ENCODE measurements at places on chromosomes 7 and 10. TPM values are rescaled to one million over a fixed set of nuclear protein-coding genes. Genes with fewer than 3 reads are reported as not detected.

The FAM237B gene
- polyA plus RNA-seq: 0.17 TPM

DNA sequence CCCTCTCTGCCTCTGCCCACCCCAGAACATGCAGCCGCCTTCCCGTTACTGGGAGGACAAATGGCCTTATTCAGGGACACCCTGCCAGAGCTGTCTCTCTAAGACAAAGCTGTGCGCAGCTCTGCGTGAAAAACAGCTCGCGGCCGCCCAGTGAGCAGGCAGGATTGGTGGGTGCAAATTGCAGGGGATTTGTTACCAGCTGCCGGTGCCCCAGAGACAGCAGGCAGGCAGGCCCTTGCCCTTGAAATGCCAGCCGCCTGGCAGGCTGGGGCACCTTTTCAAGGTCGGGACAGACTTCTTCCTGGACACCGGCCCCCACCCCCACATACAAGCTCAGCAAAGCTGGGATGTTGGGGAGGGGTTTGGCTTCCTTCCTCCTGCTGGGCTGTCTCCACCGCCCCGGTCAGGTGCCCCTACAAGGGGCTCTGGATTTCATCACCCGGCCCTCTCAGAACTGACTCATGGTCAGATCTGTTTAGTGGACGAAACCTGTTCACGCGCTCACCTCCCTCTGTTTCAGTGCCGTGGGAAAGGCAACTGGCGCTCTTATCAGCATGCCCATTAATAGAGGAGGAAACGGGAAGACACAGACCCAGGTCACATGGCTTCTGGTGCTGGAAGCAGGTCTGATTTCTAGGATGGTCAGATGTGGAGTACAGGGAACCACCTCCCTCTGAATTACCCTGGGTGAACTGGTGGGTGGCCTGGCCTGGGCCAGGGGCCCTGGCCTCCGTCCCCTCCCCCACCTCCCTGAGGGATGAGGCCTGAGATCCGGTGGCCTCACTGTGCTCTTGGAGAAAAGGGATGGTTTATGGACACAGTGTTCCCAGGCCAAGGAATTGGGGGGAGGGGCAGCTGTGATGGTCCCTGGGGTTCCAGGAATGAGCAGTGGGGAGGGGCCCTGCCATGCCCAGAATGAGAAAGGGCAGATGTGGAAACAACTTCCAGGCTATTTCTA is 123.9 kb upstream of the PPIF start:
- peaks cover 44% of the 10 kb centered on the region for H3K4me1 ChIP-seq
- peak overlapping the region; percentile 4 for H3K27ac ChIP-seq
- H3K4me3 ChIP-seq: no peak overlapping the region
- peak; percentile 67 for DNase-seq
- no peaks in the 10 kb centered on the region for H3K27me3 ChIP-seq
- H3K36me3 ChIP-seq: no peaks in the 10 kb centered on the region

DNA sequence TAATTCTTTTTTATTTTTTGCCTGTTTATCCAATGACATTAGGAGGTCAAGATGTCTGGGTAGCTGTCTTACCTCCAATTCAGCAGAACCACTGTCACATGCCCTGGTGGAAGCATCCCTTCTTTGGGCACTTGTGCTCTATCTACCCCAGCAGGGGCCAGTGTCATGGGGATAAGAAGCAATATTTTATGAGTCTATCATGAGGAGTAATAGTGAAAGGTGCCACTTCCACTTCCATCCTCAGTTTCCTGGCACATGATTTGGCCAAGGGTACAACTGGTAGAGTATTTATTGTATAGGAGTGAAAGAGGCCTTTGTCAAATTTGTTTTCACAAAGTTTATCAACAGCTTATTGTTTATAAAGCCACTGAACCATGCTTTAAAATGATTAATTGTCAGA is 112.5 kb downstream of the CCDC71L start:
- H3K36me3 ChIP-seq: no peaks in the 10 kb centered on the region
- no peaks in the 10 kb centered on the region for H3K27me3 ChIP-seq
- no peaks in the 10 kb centered on the region for H3K4me1 ChIP-seq

The MLXIPL gene
- 34.2 TPM for polyA plus RNA-seq

The CDNF gene
- polyA plus RNA-seq: 46.7 TPM

DNA sequence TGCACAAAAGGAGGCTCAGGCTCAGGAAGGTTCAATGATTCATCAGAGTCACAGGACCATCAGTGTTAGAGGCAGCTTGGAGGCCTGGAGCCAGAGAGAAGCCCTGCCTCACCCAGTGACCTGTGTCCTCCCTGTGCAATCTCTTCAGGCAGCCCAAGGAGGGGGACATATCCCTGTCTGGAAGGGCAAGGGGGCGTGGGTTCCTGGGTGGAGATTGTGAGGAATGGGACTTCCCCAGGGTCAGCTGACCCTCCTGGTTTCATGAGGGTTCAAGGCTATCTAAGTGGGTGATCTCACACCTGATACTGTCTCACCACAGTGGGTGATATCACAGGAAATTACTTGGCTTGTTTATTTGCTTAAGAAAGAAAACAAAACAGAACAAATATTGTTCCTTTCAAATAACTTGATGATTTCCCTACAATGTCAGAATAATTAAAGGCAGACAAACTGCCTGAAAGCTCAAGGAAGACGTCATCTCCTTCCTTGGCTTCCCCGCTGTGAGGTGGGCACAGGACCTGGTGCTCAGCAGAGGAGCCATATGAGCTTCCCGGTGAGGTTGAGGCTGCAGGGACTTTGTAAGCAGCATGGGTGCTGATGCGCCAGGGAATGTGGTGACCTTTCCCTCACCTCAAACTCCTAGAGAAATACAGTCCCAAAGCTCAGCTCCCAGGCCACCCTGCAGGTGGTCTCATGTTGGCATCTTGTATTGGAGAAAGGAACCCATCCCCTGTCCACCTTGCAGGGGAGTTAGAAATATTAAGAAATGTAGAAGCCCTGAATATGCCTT is 763.2 kb downstream of the GRID1 start:
- no peaks in the 10 kb centered on the region for H3K4me1 ChIP-seq
- no peak overlapping the region for H3K27ac ChIP-seq
- H3K27me3 ChIP-seq: no peaks in the 10 kb centered on the region
- H3K4me3 ChIP-seq: no peak overlapping the region
- no peak for DNase-seq

GRCh38 chr7:676972-677385 is 49.5 kb upstream of the DNAAF5 start:
- no peaks in the 10 kb centered on the region for H3K36me3 ChIP-seq
- H3K27ac ChIP-seq: no peak overlapping the region
- H3K27me3 ChIP-seq: no peaks in the 10 kb centered on the region
- H3K4me3 ChIP-seq: no peak overlapping the region
- no peaks in the 10 kb centered on the region for H3K4me1 ChIP-seq
- no peak for DNase-seq

GRCh38 chr7:26729150-26729775 is 135.1 kb downstream of the SKAP2 start:
- no peak overlapping the region for H3K4me3 ChIP-seq
- H3K4me1 ChIP-seq: no peaks in the 10 kb centered on the region
- DNase-seq: no peak
- no peak overlapping the region for H3K27ac ChIP-seq
- no peaks in the 10 kb centered on the region for H3K27me3 ChIP-seq

The GJD4 gene
- polyA plus RNA-seq: not detected

GRCh38 chr10:132452216-132452650 is 55.2 kb downstream of the PWWP2B start:
- no peaks in the 10 kb centered on the region for H3K27me3 ChIP-seq
- no peak overlapping the region for H3K4me3 ChIP-seq
- no peaks in the 10 kb centered on the region for H3K36me3 ChIP-seq
- DNase-seq: no peak
- H3K4me1 ChIP-seq: peaks cover 29% of the 10 kb centered on the region

DNA sequence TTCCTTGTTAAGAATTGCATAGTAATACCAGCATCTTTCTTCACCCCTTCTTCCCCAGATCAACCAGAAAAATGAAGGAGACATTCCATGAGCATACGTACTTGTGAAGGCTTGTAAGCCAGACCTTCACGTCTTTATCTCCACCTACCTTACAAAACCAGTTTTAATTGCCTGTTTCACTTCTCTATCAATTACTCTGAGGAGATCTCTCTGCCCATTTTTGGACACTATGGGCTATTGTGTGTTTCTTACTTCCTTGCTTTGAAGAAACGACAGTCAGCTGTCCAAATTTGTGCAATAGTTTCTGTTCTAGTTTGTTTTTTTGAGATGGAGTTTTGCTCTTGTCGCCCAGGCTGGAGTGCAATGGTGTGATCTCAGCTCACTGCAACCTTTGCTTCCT is 349.7 kb upstream of the MBL2 start:
- no peaks in the 10 kb centered on the region for H3K27me3 ChIP-seq
- H3K4me3 ChIP-seq: no peak overlapping the region
- H3K4me1 ChIP-seq: no peaks in the 10 kb centered on the region
- H3K27ac ChIP-seq: no peak overlapping the region
- H3K36me3 ChIP-seq: no peaks in the 10 kb centered on the region

DNA sequence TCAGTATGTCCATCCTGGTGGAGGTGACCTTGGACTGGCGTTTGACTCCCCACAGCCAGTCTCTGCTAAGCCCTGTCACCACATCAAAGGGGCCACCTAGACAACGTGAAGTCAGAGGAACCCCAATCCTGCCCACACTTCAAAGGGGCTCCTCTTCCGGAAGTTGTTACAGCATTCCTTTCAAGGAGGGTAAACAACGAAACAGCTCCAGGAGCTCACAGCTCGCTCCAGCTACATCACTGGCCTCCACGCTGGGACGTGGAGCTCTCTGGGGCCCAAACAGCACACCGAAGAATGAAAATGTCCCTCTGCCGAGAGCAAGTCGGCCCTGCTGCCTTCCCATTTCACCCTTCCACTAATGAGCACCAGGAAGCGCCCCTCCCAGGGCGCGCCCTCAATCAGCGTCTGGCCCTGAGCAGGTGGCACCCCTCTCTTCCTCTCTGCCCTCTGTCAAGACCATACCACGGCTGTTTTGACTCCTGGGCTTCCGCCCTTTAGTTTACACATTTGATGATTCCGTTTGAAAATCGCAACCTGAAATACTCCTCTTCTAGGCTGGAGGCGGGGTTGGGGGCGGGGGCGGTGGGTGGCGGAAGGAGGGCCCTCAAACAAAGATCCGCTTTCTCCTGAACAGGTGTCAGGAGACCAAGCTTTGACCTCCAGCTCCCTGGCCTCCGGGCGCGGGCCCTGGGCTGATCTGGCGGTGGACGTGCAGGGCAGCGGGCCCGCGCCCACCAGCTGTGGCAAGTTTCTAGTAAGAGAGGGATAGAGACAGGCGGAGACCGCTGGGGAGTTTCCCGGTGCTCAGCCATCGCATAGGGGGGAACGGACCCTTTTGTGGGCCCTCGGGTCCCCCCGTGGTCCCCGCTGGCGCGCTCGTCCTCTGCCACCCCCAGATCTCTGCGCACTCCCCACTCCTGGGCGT is 53.1 kb upstream of the KDM7A start:
- no peaks in the 10 kb centered on the region for H3K36me3 ChIP-seq
- H3K4me1 ChIP-seq: peaks cover 7% of the 10 kb centered on the region
- no peak for DNase-seq
- peak overlapping the region; percentile 50 for H3K4me3 ChIP-seq

The CPN1 gene
- polyA plus RNA-seq: 2.4 TPM

DNA sequence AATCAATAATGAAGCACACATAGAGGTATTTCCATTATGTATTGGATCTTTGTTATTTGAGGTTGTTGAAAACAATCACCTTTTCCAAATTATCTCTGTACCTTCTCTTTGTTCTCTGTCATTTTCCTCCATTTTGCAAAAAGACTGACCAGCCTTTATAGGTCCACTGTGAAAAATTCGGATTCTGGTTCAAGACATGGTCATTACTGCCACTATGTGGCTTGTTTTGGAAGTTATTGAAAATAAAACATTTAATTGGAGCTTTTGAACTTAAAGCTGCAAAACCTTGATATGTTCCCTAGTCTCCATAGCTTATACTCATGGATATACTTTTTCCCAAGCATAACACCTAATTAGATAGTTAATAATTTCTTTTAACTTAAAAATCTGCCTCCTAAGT is 1094.4 kb downstream of the NRG3 start:
- H3K27me3 ChIP-seq: no peaks in the 10 kb centered on the region
- H3K4me3 ChIP-seq: no peak overlapping the region

DNA sequence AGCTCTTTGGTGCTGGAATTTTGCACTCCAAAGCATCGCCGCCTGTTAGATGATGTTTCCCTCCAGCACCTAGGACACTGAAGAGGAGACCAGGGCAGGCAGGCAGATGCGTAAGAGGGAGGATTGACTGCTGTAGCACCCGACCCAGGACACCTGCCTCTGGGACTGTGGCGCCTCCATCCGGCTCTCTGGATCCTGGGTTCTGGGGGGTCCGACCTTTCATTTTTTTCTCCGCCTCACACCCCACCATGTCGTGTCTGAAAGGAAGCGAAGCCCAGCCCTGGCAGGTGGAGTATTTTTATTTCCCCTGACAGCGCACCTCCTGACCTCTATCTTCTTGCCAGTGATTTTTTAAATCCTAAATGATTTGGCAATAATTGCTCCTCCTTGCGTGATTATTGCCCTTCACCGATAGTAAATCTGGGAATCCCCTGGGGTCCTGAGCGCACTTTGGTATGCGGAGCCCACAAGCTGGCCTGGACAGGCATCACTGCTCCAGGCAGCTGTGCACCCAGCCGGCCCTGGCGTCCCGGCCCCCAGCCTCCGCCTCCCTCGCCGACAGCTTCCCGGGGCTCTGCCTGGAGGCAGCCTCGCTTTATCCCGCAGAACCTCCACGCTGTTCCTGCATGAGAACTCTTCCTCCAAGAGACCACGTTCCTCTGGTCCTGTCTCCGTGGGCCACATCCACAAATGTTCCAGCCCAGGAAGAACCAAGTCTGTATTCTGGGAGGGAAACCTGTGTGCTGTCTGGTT is 48.4 kb downstream of the LHPP start:
- H3K4me3 ChIP-seq: no peak overlapping the region
- no peak for DNase-seq
- peaks cover 4% of the 10 kb centered on the region for H3K4me1 ChIP-seq
- no peak overlapping the region for H3K27ac ChIP-seq
- H3K27me3 ChIP-seq: no peaks in the 10 kb centered on the region

DNA sequence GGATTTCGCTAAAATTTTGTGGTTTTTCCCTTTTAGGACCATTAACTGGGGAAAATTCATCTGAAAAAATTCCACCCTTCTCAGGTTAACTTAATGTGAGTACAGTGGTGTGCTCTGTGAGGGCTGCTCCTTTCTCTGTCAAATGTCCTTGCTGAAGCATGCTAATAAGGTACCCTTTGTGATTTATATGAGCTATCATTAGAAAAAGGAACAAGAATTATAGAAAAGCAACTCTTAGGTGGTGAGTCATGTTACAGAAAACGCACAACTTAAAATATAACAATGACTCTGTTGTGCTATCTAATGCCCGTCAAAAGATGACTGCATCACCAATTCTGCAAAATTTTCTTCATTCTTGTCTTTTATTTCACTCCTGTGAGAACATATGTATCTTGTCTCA is 162.0 kb upstream of the MAGI2 start:
- no peak overlapping the region for H3K4me3 ChIP-seq
- no peaks in the 10 kb centered on the region for H3K27me3 ChIP-seq
- peaks cover 5% of the 10 kb centered on the region for H3K4me1 ChIP-seq
- no peak overlapping the region for H3K27ac ChIP-seq

The PHF14 gene
- polyA plus RNA-seq: 11.2 TPM

GRCh38 chr10:17237149-17237527 is 9.1 kb downstream of the VIM start:
- peaks cover 31% of the 10 kb centered on the region for H3K4me1 ChIP-seq
- no peaks in the 10 kb centered on the region for H3K27me3 ChIP-seq
- no peak for DNase-seq
- H3K4me3 ChIP-seq: no peak overlapping the region
- H3K27ac ChIP-seq: no peak overlapping the region
- H3K36me3 ChIP-seq: no peaks in the 10 kb centered on the region

The SVOPL gene
- 4.0 TPM for polyA plus RNA-seq

The PON1 gene
- polyA plus RNA-seq: 0.61 TPM
